ENCODE measurements at places on chromosomes 12 and 14.

- DNase-seq = no peak
Measured at GRCh38 chr12:44286336-44286735, 450.5 kb downstream of the TMEM117 start.

- no peak for DNase-seq
Measured at GRCh38 chr12:51910168-51910567, 2.9 kb downstream of the ACVRL1 start.

DNA sequence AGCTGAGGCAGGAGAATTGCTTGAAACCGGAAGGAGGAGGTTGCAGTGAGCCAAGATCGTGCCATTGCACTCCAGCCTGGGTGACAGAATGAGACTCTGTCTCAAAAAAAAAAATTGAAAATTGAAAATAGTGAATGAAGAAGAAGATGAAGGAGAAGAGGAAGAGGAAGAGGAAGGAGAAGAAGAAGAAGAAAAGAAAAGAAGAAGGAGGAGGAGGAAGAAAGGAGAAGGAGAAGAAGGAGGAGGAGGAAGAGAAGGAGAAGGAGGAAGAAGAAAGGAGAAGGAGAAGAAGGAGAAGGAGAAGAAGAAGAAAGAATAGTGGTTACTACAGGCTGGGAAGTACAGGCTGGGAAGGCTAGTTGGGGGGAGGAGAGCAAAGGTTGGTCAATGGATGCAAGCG lies 124.3 kb upstream of the CPSF6 start:
- DNase-seq = no peak

- no peak for DNase-seq
Measured at GRCh38 chr12:41701943-41702601, 442.6 kb downstream of the GXYLT1 start.

DNA sequence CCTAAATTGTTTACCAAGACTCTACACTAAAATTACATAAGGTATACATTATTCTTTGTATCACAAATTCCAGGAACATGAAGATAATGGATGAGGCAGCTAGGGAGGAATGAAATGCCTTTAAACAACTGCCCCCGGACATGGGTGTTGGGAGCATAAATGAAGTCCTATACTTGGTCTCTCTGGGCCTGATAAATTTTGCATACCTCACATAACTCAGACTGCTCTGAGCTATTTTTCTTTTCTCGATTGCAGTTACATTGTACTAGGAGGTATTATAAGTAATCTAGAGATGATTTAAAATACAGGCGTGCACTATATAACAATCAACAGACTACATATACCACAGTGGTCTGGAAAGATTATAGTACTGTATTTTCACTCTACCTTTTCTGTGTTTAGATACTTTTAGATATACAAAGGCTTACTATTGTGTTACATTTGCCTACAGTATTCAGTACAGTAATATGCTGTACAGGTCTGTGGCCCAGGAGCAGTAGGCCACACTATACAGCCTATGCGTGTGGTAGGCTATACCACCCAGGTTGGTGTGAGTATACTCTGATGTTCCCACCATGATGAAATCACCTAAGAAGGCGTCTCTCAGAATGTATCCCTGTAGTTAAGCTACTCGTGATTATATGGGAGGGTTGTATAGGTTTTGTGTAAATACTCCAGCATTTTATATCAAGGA lies 14.3 kb downstream of the FNTB start:
- no peak for DNase-seq

- no peak for DNase-seq
Measured at GRCh38 chr14:102696856-102697495, 80.3 kb upstream of the TRAF3 start.

- no peak for DNase-seq
Measured at GRCh38 chr12:41344776-41345470, 156.8 kb downstream of the PDZRN4 start.

DNA sequence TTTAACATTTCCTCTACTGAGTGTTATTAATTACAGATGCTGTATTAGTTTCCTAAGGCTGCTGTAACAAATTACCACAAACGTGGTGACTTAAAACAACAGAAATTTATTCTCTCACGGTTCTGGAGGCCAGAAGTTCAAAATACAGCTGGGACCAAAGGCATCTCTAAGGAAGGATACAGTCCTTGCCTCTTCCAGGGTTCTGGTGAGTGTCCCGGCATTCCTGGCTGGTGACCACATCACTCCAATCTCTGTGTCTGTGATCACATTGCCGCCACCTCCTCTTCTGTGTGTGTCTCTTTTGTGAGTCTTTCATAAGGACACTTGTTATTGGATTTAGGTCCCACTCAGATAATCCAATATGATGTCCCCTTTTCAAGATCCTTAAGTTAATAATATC lies 85.1 kb upstream of the CCDC198 start:
- no peak for DNase-seq

DNA sequence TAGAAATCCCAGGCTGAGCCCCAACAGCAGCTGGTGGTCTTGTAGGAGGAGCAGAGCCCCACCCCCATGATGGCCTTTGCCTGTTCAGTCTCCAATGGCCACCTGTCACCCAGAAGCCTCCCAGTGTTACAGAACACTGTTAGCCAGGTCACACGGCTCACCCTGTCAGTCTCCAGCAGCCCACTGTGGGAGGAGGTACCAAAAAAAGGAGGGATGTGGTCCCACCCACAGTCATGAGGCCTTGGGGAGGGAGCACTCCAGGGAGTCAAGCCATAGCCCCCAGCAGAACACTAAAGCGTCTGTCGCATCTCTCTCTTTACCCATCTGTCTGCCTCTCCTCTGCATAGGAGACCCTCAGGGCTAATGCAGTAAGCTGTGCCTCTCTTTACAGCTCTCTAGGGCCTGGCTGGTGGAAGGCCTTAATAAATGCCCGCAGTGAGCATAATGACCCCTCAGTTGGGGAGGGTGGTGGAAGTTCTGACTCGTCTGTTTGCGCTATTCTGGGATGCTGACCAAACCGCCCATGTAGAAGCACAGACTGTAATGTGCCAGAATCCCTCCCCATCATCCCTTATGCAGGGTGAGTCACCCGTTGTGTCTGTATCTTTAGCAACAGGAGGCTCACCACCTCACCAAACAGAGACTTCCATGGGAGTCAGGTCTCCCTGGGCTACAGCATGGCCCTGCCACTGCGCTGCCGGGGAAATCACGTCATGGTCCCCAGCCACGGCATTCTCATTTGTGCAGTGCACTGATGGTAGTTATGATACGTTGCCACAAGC lies 14.6 kb downstream of the C14orf132 start:
- peak; percentile 63 for DNase-seq

- DNase-seq = no peak
Measured at GRCh38 chr14:53019406-53019805, 68.6 kb upstream of the FERMT2 start.

DNA sequence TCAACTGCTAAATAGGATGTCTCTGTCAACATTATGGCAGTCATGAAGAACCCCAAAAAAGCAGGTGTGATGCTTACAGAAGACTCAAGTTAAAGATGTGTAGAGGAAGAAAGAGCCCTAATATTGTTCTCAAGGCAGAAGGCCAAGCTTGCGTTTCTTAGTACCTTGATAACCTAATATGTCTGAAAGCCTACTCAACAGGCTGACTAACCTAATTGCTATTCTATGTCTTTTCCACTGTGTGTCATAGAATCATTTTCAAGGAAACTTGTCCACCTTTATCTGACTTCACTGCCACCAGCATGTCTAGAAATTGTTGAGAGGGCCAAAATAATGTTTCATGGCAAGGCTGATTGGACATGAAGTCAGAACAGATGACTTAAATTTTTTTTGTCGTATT lies 373.2 kb downstream of the BTG1 start:
- DNase-seq = no peak

DNA sequence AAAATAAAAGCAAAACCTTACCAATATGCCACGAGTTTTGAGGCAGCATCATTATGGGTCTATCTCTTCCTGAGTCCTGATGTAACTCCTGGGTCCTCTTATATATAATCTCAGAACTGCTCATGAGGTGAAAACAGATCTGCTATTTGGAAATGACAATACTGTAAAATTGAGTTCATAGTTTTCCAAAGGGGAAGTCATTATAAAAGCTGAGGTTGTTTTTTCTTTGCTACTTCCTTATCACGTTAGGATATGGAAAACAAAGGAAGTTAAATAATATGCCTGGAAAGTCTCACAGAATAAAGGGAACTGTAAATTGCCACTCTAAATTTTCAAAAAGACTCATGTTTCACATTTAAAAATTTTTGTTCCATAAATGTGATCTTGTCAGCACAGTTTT lies at the start of gene CD163L1:
Gene CD163L1 (minus strand): TSS at position 78 of the 400 bp plus-strand sequence. CDS start 26 bp downstream, at position 52.
- no peak for DNase-seq

DNA sequence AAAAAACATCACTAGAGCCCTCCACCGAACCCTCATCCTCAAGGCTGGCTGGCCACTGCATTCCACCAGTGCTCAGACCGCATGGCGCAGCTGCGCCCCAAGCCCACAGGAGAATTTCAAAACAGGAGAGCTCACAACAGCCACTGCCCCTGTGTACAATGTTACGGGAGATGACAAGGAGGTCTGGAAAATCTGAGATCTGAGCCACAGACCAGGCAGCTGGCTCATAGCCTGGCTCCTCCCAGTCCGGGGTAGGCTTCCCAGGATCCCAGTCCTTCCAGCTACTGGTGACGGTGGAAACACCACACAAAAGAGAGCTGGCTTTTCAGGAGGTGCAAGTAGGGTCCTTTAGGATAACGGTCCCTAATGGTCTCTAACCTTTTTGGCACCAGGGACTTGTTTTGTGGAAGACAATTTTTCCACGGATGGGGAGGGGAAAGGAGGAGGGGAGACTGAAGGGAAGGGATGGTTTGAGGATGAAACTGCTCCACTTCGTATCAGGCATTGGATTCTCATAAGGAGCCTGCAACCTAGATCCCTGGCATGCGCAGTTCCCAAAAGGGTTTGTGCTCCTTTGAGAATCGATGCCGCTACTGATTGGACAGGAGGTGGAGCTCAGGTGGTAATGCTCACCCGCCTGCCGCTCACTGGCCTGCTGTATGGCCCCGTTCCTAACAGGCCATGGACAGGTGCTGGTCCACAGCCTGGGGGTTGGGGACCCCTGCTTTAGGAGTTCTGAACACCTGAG lies 23.0 kb upstream of the NRDE2 start:
- DNase-seq = no peak

- no peak for DNase-seq
Measured at GRCh38 chr14:64388533-64389285, 556 bp downstream of the MTHFD1 start.

- DNase-seq = no peak
Measured at GRCh38 chr12:91278126-91278525, 95.5 kb upstream of the DCN start.

DNA sequence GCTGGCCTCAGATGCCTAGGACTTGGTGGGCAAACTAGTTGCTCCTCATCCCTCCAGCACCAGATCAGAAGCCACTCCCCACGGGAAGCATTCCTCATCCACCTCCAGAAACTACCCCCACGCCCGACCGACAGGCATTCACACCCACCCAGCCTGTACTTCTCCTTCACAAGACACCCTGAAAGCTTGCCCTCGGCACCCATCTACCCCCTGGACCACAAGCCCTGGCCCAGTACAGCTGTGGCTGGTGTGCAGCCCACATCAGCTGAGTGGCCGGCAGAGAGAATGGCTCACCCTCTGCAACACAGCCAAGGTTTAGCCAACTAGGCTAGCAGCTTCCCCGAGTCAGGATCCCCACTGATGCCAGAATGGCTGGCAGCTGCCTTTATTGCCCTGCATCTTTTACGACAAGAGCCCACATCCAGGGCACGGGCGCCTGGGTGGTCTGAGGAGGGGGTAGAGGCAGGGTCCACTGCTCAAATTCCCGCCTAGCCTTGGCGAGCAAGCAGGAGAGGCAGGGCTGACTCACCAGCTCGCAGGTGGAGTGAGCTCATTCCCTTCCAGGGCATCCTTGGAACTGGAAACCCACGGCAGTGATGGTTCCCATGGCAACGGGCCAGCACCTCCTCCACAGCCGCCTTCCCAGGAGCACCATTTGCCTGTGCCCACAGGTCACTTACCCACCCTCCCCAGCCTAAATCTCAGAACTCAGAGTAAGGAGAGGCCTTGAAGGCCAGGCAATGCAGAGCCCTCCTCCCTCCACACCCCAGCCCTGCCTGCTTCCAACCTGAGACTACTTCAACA lies 17.1 kb downstream of the ACTN1 start:
- no peak for DNase-seq

DNA sequence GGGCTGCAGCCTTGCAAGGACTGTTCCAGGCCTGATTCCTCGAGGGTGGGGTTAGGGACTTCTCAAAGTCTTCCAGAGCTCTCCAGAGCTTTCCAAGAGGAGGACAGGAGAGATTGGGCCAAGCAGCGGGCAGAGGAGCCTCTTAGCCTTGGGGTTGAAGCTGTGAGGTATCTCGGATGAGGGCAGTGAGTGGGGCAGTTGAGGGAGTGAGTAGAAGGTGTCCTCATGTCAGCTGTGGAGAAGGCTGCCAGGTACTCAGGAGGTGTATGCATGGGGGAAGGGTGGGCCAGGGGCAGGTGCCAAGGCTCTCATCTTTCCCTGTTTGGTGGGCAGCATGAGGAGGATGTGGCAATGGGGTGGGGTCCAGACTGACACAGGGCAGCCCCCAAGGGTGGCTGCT lies 7.7 kb downstream of the KRT83 start:
- DNase-seq = peak; percentile 20

GRCh38 chr12:56930241-56930640 lies 4.0 kb downstream of the SDR9C7 start:
- DNase-seq = peak; percentile 31

Measured in ureter (tissue), 1 donor.